ENCODE measurements at places on chromosomes 12 and 14.
A peak's percentile ranks its signal among the peaks of the same experiment; 100 is the strongest.

- DNase-seq = peak; percentile 53
Measured at GRCh38 chr12:47797441-47797840, 22.3 kb downstream of the HDAC7 start.

- DNase-seq = no peak
Measured at GRCh38 chr14:103232031-103232808, 101.8 kb upstream of the EIF5 start.

DNA sequence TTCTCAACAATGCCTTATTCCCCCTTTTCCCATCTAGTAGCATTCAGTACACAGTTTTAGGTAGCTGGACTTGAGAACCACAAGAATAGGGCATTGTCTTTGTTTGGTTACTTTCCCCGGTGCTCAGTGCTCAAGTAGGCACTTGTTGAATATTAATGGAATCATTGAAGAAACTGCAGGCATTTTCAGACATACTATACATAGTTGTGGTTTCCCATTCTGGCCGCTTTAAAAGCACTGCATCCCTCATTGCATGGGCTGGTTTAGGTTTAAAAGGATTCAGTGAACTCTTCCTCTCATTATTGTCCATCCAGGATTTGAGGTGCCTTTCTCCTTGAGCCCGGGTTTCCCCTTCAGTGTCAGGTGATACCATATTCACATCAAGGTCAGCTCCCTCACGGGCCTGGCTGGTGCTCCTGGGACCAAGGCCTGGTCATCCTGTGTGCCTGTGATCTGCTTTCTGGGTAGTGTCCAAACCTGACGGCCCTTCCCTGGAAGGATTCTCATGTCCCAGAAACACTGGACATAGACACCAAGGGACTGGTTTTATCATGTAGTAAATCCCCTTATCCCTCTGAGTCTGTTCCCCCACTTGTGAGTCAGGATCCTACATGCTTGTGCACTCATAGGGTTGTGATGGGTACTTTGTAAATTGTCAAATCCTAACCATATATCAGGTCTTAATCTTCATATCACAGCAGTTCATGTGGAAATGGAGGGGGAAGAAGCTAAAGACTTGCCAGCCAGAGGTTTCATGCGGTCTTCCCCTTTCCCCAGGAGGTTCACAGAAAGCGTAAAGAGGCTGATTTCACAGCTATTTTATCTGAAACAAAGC lies 7.4 kb downstream of the TCP11L2 start:
- no peak for DNase-seq

GRCh38 chr14:55107766-55108554 lies 21.1 kb upstream of the LGALS3 start:
- peak; percentile 73 for DNase-seq

DNA sequence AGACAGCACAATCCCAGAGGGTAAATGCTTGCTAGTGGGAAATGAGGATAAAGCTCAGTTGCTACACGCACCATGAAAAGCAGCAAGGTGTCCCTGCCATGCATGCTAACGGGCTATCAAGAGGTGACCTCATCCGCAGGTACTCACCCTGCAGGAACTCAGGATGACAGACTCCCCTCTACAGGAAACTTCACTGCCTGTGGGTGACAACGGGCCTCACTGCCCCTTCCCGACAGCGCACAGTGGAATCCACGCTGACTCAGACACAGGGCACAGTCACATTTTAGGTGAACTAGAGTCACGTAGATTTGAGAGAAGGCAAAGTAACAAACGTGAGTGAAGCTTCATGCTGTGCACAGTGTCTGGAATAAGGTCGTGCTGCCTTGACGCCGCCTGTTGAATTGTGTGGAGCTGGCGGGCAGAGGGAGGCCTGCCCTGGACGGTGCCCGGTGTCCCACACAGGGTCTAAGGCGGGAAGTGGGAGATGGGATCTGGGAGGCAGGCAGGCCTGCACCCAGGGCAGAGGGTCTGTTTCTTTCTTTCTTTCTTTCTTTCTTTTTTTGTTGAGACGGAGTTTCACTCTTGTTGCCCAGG lies 331.8 kb downstream of the TMEM132D start:
- DNase-seq = no peak

DNA sequence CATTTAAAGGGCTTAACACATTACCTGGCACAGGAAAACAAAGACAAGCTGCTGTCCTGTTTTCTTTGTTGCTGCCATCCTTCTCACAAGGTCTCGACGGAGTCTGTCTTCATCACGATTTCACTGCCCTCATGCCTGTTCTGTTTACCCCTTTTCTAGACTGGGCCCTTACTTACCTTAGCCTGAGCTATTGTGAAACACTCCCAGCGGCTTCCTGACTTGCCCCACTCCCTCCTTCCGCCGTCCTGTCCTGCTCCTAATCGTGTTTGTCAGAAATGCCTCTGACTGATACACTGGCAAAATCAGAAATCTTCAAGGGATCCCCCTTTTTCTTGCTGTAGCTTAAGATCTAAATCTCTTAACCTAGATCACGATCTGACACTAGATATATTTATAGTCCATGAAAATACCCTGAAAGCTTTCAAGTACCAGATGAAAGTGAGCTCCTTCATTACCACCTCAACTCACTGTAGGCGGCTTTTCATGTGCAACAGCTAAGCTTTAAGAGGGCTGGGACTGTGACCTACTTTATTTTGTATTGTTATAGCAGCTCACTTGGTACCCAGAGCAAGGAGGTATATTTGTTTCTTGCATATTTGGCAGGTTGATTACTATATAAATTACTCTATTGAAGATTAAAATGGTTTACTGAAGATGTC lies 32.1 kb downstream of the TECPR2 start:
- DNase-seq = no peak

- no peak for DNase-seq
Measured at GRCh38 chr14:53295985-53296582, 143.0 kb upstream of the DDHD1 start.

- DNase-seq = no peak
Measured at GRCh38 chr12:30515351-30515750, 180.3 kb downstream of the IPO8 start.

DNA sequence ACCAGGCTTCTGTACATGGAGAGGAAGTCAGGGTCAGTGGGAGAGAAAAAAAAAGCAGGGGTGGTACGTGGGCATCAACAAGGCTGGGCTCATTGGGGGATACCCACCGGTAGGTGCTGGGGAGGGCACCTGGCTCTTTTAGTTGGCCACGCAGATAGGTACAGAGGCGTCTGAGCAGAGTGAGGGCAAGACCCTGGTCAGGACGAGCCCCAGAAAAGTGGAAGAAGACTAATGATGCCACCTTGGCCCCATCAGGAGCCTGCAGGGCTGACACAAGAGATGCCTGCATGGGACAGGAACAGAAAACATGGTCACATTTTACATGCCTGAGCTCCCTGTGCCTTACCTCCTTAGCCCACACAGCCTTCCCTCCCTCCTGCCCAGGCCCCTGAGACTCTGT lies 29.7 kb downstream of the TEP1 start:
- DNase-seq = no peak

GRCh38 chr12:113697651-113698509 lies 226.2 kb upstream of the LHX5 start:
- no peak for DNase-seq

GRCh38 chr12:33724867-33725266 lies 285.2 kb upstream of the SYT10 start:
- DNase-seq = no peak

- DNase-seq = peak; percentile 31
Measured at GRCh38 chr12:122356192-122356635, 66.3 kb downstream of the CLIP1 start.
